WTC11 (cell line): ENCODE measurements at places on chromosomes 3 and 15. TPM values are rescaled to one million over a fixed set of nuclear protein-coding genes. Genes with fewer than 3 reads are reported as not detected.

GRCh38 chr15:71880276-71880675, 69.9 kb downstream of the NR2E3 start:
- no peak for DNase-seq

DNA sequence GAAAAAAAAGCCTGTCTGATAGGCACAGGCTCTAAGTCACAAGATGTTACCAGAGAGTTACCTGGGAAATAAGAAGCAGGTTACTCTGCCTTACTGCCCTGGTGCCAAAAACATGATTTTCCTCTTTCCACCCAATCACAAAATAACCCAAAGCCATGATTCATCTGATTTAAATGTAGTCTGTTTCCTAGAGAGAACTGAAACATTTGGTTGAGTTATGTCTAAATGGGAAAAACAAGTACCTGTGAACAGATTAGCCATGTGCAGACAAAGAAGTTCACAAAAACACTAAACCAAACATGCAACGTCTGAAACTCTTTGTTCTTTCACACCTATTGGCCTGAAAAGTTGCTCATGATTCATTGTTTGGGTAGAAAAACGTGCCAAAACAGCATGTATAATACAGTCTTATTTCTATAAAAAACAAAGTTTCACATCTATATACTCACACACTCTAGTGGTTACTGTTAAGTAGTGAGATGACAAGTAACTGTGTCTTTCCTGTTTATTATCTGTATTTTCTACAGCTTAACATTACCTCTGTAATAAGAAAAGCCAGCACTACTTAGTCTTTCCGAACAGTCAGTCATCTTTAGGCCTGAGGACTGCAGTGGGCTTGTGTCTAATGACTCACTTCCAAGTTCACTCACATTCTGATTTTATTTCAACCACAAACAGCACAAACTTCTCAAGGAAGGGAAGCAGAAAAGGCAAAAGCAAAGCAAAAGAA, 30.2 kb downstream of the FAM174B start:
- no peak for DNase-seq

GRCh38 chr3:86029590-86029989, 961.4 kb downstream of the VGLL3 start:
- no peak for DNase-seq

GRCh38 chr3:58237238-58237940, at the start of gene ABHD6:
Gene ABHD6, plus strand, starts transcription at chr3:58237792. Its CDS starts 18,795 bp downstream, at chr3:58256587.
- peak; percentile 79 for DNase-seq

- DNase-seq: no peak
Observed at GRCh38 chr3:112463250-112463649, 36.0 kb downstream of the BTLA start.

GRCh38 chr15:74543583-74543982, 2.6 kb downstream of the ARID3B start:
- no peak for DNase-seq

DNA sequence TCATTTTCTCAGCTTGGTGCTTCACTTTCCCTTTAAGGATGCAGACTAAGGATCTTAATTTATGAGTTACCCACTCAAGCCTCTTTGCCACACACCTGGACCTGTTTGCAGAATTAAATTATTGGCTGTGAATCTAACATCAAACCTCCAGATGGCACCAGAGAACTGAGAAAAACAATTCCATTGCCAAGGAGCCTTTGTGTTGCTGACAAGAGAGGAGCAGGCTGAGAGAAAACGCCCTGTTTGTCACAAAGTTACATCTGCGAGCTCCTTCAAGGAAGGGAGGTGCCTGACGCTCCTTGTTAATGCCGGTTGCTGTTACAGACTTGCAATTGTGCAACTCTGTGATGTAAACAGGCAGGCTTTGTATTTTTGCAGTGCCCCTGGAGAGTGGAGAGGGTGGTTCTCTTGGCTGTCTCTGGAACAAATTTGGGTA, 36.3 kb upstream of the TMC3 start:
- peak; percentile 24 for DNase-seq

- no peak for DNase-seq
Observed at GRCh38 chr3:19046440-19046839, 101.9 kb upstream of the KCNH8 start.

DNA sequence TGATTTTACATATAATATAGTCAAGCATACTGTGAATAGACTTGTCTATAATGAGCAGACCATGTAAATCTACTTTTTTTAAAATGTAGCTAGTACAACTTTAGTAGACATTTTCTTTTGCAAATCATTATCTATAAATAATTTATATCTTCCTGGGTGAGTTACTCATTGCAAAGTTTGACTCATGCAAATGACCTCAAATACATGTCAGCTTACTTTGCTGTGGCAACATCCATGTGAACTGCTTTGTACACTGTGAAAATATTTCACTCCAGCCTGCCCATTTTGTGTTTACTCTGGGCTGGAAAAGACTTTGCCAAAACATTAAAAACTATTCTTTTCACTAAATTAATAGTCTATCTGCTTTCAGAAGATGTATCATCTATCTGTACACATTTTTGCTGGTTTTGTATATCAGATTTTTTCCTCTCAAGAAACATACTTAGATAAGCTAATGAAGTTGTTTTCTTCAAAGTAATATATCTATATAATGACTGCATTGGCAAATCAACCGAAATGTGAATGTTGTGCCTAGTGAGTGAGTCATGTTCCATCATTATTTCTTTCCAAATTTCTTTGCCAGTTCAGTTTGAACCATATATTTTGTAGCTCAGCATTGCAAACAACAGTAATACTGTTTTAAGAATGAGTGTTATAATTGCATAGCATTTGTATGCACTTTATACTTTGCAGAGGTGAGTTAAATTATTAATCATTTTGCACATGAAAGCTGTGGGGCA, 26.5 kb downstream of the IGSF10 start:
- DNase-seq: no peak

DNA sequence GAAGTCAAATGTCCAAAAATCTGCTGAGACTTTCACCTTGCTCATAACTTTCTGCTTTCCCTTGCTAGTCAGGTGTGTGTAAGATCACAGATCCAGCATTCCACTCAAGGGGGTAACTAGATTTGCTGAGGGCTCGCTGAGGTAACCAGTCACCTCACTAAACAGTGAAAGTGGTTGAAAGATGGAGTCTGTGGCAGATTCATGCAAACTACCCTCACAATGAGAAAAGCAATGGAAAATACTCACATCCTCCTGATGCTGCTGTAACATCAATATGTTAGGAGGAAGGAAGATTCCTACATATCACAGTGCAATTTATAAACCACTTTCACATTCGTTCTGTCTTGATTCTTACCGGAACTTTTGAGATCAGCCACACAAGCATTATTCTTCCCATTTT, 174.3 kb upstream of the BCL6 start:
- no peak for DNase-seq

- no peak for DNase-seq
Observed at GRCh38 chr3:61725851-61726333, 164.5 kb downstream of the PTPRG start.

GRCh38 chr3:68996356-68996995, 17.0 kb downstream of the EOGT start:
- DNase-seq: no peak

- DNase-seq: peak; percentile 73
Observed at GRCh38 chr15:34795267-34796081, at the start of gene ACTC1. Gene ACTC1, minus strand, starts transcription at chr15:34795549. Its CDS starts 741 bp downstream, at chr15:34794808.

DNA sequence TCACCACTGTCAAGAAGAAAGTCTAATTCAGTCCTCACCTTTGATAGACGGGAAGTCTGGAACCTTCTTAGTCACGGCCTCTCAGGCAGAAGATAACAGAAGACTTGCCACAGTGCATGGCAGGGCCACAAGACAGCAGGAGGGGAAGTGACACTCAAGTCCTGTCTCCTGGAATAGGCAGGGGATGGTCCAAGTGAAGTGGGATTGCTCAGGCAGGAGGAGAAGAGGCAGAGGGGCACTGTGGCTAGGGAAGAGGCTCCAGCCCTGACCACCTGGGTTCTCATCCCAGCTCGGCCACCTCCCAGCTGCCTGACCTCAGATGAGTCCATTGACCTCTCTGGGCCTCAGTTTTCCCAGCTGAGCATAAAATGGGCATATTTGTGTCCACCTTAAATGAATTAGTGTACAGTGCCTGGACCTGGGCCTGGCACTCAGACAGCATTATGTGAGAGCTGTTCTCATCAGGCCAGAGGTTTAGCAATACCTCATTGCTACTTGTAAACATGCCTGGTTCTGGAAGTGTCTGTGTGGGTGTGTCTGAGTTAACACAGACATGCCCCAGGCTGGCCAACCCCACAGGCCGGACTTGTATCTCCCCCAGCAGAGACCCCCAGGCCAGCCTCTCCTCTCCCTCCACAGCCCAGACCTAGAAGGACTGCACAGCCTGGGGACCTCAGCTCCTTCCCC, 11.5 kb upstream of the PCSK6 start:
- no peak for DNase-seq

The TADA3 gene
- total RNA-seq: 49.0 to 57.9 TPM (median 55.9 TPM) in 3 replicates

The CCNB2 gene
- 93.3 to 101 TPM (median 98.8 TPM) in 3 replicates for total RNA-seq

The ZWILCH gene
- 41.1 to 50.2 TPM (median 46.6 TPM) in 3 replicates for total RNA-seq

The ACOX2 gene
- 1.1 to 1.8 TPM (median 1.1 TPM) in 3 replicates for total RNA-seq

The CDCP1 gene
- total RNA-seq: 13.4 to 14.6 TPM (median 13.5 TPM) in 3 replicates

The CD86 gene
- 0.25 to 0.61 TPM (median 0.30 TPM) in 3 replicates for total RNA-seq

The OCA2 gene
- 0.27 to 0.39 TPM (median 0.27 TPM) in 3 replicates for total RNA-seq

The MNS1 gene
- total RNA-seq: 4.2 to 5.5 TPM (median 4.4 TPM) in 3 replicates

The ERICH6 gene
- total RNA-seq: 0.26 to 0.30 TPM in 2 of 3 replicates, not detected in the other

The VGLL4 gene
- total RNA-seq: 42.2 to 43.8 TPM (median 43.0 TPM) in 3 replicates

The FAM107A gene
- 0.31 to 0.76 TPM (median 0.55 TPM) in 3 replicates for total RNA-seq

The RARRES1 gene
- 0.16 to 1.4 TPM (median 0.35 TPM) in 3 replicates for total RNA-seq

The P2RY12 gene
- not detected in 3 replicates for total RNA-seq

The VWA5B2 gene
- 0.44 to 0.57 TPM (median 0.55 TPM) in 3 replicates for total RNA-seq
